ENCODE measurements at places on chromosomes 3 and 15.

GRCh38 chr3:134432236-134432635, 53.5 kb downstream of the ANAPC13 start:
- no peak for DNase-seq

DNA sequence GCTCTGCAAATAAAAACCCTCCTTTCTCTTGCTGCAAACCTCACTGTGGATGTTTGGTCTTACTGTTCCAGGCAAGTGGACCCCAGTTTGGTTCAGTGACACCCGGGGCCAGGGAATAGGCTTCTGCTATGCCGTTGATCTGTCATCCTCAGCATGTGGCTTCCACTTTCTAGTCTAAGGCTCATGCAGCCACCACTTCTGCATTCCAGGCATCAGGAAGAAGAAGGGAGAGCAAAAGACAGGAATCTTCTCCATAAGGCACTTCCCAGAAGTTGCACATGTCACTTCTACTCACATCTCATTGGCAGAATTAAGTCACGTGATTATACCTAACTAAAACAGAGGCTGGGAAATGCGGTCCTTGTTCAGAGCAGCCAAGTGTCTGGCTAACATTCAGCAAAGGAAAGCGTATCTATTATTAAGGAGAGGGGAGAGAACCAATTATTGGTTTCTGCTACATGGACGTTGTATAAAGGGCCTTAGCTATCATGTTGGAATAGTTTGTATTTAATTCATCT, 173.6 kb upstream of the PFN2 start:
- DNase-seq, result no peak

DNA sequence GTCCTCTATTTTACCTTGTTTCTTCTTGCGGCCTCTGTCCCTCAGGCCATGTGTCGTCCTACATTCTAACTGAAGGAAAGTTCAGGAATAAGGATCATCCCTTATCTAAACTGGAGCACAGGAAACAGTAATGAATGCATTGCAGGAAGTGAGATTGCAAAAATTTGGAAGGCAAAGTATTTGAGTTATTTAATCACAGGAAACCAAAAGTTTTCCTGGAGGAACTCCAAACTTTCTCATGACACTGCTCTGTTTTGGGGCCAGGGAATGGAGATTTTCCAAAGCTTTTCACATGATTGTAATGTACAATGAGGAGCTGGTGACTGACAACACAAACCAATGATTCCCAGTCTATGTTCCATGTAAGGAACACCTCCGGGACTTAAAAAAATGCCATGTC, 57.8 kb upstream of the PLSCR4 start:
- DNase-seq, result no peak

DNA sequence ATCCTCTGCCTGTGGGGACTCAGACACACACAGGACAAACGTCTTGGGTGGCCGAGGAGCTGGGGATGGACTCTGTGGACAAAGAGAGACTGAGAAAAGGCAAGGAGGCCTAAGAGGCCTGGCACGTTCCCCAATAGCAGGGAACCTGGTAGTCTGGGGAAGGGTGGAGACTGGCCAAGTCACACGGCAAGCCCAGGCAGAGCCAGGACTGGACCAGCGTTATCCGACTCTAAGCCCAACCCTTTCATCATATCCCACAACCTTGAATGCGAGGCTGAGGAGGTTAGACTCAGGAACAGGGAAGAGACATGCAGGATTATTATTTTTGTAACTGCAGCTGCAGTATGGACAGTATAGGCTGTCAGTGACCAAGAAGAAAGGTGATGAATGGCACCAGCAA, 53.4 kb downstream of the SLC6A11 start:
- no peak for DNase-seq

- DNase-seq, result no peak
These were observed 69.6 kb upstream of the ATP13A3 start for GRCh38 chr3:194556086-194557056.

DNA sequence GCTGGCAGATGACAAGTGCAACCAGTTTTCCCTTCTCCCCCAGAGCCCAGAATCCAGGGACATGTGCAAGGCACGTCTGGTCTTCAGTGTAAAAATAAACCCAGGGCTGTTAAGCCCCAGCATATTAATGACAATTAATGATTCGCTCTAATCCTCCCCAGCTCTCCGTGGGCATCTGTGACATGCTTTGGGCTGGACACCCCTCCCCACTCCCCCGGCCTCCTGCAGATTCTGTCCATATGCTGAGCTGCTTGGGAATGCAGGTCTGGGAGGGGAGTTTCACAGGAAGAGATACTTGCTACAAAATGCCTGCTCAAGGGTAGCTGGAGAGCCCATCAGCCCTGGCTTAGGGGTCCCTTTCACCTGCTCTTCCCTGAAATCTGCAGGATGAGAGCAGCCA, 43.0 kb upstream of the NTRK3 start:
- DNase-seq, result no peak

GRCh38 chr15:73273181-73274002, 95.4 kb downstream of the HCN4 start:
- peak; percentile 49 for DNase-seq

- no peak for DNase-seq
These were observed 80.9 kb downstream of the PRICKLE2 start for GRCh38 chr3:64144241-64144900.

Data from hematopoietic multipotent progenitor cell treated with erythropoietin and hydrocortisone succinate and interleukin-3 and kit ligand, for 17 days (in vitro differentiated cells).